ENCODE measurements at places on chromosomes 4 and X. TPM values are rescaled to one million over a fixed set of nuclear protein-coding genes. Genes with fewer than 3 reads are reported as not detected.

SSX1 gene
- not detected for total RNA-seq

UNC5C gene
- 0.11 TPM for total RNA-seq

PNMA6A gene
- 6.3 TPM for total RNA-seq

UGT2A1 gene
- not detected for total RNA-seq

BCORL1 gene
- 13.3 TPM for total RNA-seq

XPNPEP2 gene
- not detected for total RNA-seq

BEX3 gene
- total RNA-seq: 254 TPM

SATL1 gene
- total RNA-seq: 0.13 TPM

SLC2A9 gene
- not detected for total RNA-seq

MAGEA2 gene
- not detected for total RNA-seq

ARHGEF38 gene
- total RNA-seq: not detected

GRCh38 chrX:119475389-119476101 lies 7.3 kb downstream of the SLC25A5 start:
- DNase-seq: peak; percentile 22

DNA sequence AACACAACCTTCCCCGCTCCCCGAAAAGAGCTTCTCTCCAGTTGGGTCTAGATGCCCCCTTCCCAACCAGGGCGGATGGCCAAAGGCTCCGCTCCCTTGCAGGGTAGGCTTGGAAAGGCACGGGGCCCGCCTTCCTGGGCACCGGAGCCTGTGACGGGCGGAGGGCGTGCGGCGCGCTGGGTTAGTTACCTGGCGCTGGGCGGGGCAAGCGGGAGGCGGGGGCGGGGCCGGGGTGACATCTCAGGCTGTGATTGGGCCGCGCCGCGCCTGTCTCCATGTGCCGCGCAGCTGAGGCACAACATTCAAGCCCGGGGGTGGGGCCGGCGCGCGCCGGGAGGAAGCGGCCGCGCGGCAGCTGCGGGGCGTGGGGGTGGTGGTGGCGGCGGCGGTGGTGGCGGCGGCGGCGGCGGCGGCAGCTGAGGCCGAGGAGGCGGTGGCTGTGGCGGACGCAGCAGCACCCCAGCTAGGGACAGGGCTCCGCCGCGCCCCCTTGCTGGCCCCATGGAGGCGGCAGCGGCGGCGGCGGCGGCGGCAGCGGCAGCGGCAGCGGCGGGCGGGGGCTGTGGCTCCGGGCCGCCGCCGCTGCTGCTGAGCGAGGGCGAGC lies at the start of gene REPS2:
TSS of gene REPS2 (plus strand) at position 298 of the 604 bp plus-strand sequence. CDS start at position 502, 204 bp downstream.
- peak; percentile 81 for DNase-seq

DNA sequence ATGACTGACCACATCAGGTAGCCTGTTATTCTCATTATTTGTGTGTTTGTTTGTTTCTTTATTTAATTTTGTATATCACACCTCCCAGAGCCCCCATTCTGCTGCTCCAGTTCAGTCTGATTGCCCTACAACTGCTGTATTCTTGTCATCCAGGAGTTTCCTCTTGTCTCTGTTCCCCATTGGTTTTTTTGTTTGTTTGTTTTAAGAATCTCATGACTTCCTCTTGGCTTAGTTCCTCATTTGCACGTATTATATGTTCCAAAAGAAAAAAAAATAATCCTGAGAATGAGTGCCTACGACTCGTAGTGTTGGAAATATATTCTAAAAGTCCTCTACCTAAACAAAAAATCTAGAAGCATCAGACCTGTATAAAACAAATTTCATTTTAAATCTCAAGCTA lies 142.3 kb upstream of the SLIT2 start:
- DNase-seq: no peak

- DNase-seq: no peak
Observed at GRCh38 chrX:143757887-143758286, 37.3 kb upstream of the SPANXN2 start.

GRCh38 chrX:113399506-113400192 lies 559.0 kb upstream of the AMOT start:
- DNase-seq: no peak

DNA sequence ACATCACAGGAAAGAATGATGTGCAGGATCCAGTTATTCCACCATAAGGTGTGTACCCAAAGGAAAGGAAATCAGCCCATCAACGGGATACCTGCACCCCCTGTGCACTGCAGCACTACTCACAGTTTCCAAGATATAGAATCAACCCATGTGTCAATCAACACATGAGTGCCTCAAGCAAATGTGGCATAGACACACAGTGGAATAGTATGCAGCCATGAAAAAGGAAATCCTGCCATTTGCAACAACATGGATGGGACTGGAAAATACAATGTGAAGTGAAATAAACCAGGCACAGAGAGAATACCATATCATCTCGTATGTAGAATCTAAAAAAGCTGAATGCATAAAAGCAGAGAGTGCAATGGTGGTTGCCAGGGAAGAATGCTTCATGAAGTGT lies 53.3 kb downstream of the DHRSX start:
- DNase-seq: no peak

GRCh38 chr4:173508386-173509035 lies 21.5 kb downstream of the HAND2 start:
- DNase-seq: no peak

DNA sequence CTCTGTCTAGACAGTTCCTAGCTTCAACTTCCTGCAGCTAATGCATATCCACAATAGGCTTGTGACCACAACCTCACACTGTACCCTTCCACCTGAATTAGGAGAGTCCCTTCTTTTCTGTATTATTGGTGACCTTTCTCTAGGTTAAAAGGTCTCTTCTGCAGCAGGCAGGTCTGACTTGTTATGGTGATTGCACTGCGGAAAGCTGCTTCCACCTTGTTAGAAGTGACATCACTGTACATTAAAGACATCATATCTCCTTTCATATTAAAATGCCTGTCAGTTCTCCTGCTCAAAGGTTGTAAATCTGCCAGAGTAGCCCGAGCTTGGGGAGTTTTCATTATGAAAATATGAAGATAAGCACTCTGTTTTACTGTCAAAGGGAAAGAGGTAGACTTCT lies 21.5 kb upstream of the LSM6 start:
- DNase-seq: no peak

- DNase-seq: no peak
Observed at GRCh38 chr4:135538698-135539097, 1337.1 kb upstream of the PABPC4L start.

GRCh38 chr4:168449719-168450452 lies 30.4 kb downstream of the DDX60L start:
- no peak for DNase-seq

DNA sequence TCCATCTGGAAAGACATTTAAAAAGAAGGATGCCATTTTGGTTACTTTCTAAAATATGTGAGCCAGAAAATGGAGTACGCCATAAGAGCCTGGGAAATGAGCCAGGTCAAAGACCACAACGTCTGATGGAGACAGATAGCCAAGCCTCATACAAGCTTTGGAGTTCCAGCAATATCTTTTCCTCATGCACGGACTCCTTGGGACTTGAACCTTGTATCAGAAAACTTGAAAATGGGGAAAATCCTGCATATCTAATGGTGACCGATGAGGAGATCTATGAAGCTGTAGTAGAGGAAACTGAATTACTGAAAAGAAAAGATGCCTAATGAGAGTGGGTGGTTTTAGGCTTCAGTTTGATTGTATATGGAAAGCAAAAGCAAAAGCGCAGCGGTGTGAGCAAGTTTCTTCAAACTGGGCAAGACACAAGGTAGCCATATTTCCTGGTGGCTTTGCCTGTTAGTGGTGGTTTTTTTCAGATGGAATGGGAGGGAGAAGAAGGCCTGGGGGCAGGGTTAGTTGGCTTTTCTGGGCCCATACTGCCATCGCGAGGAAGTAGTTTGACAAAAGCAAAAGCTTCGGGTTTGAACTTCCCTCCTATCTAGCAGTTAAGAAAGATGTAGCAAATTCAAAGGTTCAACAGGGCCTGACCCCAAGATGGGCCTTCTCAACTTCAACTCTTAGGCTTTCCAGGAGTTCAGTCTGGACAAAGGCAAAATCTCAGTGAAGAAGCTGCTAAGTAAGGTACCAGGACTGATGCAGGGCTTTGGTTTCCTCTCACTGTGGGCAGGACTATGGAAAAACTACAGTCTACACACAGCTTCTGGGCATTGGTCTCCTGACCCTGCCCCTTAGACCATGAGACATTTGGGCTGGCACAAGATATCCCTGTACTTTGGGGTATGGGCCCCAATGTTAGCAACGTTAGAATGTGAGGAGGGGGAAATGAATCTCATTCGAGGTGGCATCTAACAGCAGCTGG lies 210.0 kb upstream of the STK26 start:
- no peak for DNase-seq

DNA sequence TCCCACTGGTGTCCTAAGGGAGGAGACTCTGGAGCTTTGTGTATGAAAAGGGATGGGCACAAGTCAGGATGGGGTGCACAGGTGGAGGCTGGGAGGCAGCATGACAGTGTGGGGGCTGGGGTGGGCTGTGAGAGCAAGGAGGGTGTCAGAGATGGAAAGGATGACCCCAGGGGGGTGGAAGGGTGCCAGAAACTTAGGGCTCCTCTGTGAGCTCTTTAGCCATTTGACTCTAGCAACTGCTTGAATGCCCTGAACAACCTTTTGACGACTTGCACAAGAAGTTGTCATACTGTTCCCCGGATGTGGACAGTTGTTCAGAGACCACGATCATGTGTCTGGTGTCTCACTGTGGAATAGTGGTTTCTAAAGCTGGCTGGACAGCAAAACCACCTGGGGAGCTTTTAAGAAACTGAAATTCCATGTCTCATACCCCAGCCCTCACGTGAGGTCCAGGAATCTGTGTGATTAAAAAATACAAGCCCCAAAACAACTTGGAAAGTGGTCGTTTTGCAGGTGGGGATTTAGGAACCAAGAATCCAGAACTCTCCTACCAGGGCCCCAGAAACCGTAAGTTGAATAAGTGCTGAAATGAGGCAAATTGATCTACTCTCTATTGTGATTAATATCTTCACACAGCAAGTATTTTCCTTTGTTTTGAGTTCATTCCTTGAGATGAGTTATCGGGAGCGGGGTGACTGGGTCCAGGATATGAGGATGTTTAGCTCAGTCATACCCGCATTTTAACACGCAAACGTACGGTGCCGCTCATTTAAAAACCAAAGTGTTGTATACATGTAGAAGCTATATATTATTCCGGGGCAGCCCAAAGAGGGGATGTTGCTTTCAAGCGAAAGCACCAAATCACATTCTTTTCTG lies 3.4 kb downstream of the RHOH start:
- DNase-seq: peak; percentile 73

DNA sequence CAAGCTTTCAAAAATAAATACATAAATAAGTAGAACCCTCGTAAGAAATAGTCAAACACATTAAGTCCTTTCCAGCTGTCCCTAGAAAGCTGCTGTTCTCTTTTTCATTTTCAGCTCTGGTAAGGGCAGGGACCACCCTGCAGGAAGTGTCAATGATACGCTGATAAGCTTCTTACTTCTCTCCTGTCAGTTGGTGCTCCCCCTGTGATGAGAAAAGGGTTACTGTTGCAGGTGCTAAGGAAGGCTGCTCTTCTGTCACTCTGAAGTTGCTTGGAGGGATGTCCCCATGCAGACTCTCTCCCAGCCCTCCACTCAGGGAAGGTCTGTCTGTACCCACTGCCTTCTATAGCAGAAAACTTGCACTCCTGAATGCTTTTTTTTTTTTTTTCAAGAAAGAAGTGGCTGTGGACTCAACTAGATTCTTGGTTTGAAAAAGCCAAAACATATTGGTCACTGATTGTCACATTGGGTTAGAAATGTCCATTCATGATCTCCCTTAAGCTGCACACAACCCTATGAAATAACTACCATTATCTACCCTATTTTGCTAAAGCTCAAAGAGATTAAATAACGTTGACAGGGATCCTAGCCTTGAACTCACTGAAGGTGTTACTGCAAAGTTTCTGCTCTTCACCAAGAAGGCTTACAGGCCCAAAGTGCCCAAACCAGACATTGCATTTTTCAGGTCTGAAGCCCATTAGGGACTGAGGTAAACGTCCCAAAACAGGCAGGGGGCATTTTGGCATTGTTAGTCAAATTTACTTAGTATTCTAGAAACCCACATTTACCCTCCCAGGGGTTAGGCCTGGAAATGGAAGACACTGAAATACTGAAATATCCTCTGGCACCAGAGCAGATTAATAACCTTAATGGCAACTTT lies 1.2 kb downstream of the CXCL3 start:
- DNase-seq: no peak

- DNase-seq: no peak
Observed at GRCh38 chr4:56611501-56611900, 69.6 kb downstream of the HOPX start.

- no peak for DNase-seq
Observed at GRCh38 chr4:106022454-106022853, 127.2 kb downstream of the NPNT start.

- DNase-seq: no peak
Observed at GRCh38 chrX:47900833-47901232, 64.1 kb downstream of the ZNF81 start.

DNA sequence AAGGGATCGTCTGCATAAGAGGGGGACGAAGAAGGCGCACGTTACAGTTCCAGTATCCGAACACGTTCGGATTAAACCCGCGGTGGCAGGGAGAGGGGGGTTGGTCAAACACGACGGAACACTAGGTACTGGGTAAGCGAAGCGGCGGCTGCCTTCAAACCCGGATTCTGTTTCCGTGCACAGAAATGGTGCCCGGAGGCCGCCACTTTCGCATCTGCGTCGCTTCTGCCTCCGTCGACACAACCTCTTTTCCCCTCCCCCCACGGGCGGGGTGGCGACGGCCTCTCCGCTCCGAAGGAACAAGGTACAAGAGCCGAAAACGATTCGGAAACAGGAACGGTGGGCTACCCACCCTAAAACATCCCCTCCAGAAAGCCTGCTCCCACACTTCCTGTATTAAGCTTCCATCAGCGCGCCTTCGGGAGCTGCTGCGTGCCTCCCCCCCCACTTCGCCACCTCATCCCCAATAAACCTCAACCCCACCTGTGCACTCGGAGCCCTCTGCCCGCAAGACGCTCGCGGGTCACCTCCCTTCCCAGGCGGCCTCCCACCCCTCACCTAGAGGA lies 667 bp downstream of the G3BP2 start:
- peak; percentile 47 for DNase-seq

DNA sequence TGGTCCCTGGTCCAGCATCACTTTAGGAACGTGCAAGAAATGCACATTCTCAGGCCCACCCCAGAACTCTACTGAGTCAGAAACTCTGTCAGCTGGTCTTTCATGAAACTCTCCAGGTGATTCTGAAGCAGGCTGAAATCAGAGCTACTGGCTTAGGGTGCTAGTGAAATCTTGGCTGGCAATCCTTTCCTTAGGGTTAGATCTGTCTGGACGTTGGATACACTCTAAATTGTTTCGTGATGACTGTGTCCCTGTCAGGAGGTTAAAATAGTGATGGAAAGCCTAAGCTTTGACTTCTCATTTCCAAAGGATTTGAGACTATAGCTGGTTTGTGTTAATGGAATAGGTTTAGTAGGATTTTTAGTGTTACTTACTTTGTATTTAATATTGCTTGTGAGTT lies 99.1 kb downstream of the ARHGAP10 start:
- no peak for DNase-seq

DNA sequence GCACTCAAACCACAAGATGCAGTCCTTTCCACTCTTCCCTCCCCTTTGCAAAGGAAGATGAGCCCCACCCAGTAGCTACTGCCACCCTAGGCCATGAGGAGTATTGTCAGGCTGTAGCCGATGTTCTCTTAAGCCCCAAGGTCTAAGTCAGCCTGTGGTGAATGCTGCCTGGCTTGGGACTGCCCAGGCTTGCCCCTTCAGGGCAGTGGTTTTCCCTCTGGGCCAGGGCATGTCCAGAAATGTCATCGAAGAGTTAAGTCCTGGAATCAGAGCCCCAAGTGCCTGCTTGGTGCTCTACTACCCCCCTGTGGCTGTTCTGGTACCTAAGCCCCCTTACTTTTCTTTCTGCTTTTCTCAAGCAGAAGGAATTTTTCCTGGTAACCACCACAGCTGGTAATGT lies 11.8 kb upstream of the PGK1 start:
- peak; percentile 18 for DNase-seq

- peak; percentile 26 for DNase-seq
Observed at GRCh38 chr4:156568041-156568440, 403.6 kb downstream of the PDGFC start.
